ENCODE measurements at places on chromosomes 2 and 18.

- DNase-seq = no peak
Measured at GRCh38 chr2:202871300-202872141, at the start of gene ICA1L. Gene ICA1L, minus strand, starts transcription at chr2:202871766. Its CDS starts 42,757 bp downstream, at chr2:202829009.

- DNase-seq = no peak
Measured at GRCh38 chr18:27184115-27185024, 738 bp downstream of the CHST9 start.

DNA sequence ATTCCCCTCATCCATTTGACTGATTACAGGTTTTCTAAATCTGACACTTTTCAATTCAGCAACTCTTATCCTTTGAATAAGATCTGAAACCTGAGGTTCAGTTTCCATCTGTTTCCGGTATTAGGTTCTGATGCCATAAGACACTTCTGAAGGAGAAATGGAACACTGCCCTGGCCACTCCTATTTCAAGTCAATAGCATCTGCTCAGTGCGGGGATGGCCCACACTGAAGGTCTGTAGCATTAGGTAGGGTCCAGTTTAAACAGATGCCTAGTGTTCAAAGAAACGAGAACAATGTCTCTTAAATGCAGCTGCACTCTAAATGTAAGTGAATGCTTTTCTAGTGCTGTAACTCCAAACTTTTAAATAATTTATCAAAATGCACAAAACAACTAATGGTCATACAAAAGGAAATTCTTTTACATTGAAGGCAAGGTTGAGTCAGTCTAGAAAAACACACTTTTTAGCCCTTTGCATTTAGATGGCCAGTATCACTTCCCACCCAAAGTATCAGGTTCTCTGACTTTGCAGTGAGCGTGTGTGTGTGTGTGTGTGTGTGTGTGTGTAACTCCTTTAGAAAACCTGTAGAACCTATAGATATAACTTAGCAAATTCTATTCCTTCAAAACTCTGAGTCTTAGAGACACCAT lies 78.2 kb downstream of the STK39 start:
- DNase-seq = no peak

- no peak for DNase-seq
Measured at GRCh38 chr2:36413218-36413617, 57.6 kb downstream of the CRIM1 start.

- DNase-seq = no peak
Measured at GRCh38 chr2:228059735-228060134, 121.8 kb downstream of the SPHKAP start.

GRCh38 chr2:222673883-222674282 lies 2.4 kb downstream of the MOGAT1 start:
- DNase-seq = no peak

- DNase-seq = no peak
Measured at GRCh38 chr2:71697106-71698004, 244.0 kb downstream of the DYSF start.

DNA sequence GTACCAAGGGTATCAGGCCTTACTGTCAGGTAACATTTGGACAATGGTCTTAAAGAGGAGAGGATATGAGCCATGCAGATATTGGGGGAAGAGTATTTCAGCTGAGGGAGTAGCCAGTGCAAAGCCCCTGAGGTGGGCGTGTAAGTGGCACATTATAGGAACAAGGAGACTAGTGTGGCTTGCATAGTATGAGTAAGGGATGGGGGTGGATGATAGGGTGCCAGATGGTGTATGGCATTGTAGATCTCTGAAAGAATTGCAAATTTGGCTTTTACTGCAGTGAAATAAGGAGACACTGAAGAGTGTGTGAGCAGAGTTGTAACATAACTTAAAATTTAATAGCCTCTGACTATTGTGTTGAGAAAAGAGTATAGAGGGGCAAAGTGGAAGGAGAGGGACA lies 244.0 kb downstream of the PDE11A start:
- DNase-seq = no peak

DNA sequence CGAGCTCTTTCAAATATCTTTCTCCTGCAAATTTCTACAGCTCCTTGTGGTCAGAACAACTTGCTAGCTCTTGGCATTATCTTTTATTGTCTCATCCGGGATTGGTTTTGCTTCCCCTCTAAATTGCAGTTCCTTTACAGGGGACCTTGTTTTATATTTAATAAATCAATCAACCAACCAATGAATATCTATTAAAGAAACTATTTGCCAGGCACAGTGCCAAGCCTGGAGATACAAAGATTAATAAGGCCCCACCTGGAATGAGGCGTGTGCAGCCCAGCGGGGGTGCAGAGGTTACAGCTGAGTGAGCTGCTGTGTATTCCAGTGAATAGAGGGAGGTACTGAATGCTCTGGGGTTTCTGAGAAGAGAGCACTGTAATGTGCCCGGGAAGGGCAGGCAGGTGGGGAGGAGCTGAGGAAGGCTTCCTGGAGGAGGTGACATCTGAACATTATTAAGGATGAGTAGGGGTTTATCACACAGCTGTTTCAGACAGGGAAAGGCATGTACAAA lies 51.8 kb downstream of the LIPG start:
- no peak for DNase-seq

- DNase-seq = no peak
Measured at GRCh38 chr2:19614066-19614465, 255.6 kb upstream of the OSR1 start.

DNA sequence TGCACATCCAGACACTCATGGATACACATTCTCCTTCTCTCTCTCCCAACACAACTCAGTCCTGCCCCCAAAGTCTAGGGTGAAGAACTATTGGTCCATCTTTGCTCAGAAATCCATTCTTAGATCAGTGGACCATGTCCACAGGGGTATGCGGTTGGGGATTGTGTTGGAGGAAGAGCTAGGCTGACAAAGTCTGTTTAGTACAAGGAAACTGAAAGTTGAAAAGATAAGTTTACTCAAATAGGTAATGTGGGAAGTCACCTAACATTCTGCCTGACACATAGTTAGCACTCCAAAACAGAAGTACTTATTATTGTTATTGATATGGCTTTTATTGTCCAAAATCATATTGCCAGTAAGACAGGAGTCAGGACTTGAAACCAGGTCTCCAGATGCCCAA lies 55.9 kb downstream of the ALK start:
- DNase-seq = no peak

- peak; percentile 35 for DNase-seq
Measured at GRCh38 chr18:63909870-63910269, 2.1 kb downstream of the SERPINB10 start.

GRCh38 chr2:46974174-46974573 lies 58.6 kb upstream of the MCFD2 start:
- no peak for DNase-seq

DNA sequence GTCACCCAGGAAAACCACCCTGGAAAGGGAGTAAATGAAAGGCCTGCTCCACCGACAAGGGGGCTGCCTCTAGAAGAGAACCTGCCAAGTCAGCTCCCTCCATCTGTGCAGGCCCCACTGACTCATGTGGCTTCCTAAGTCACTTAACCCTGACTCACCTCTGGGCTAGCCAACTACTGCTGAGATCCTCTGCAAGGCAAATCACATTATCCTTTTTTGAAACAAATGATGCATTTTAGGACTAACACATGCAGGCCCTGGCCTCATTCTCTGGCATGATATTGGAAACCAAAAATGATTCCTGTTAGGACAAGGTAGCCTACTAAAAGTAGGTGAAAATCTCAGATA lies 474.6 kb downstream of the EPHA4 start:
- DNase-seq = no peak

DNA sequence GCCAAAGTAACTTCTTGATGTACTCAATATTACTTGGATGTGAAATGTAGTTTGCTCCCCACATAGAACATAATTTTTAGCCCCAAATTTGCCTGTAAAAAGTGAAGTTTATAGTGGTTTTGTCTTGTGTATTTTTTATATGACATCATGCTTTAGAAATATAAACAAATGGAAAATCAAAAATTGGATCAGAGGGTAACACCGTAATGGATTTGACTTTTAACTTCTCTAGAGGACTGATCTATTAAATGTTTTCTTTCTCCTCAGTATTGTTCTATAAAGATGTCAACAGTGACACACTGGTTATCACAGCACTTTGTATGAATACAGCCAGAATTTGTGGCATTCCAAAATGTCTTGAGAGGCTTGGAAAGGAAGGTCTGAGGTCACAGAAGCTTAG lies 45.6 kb upstream of the RASGRP3 start:
- no peak for DNase-seq

GRCh38 chr2:113111823-113112287 lies 15.5 kb upstream of the IL1RN start:
- DNase-seq = no peak

DNA sequence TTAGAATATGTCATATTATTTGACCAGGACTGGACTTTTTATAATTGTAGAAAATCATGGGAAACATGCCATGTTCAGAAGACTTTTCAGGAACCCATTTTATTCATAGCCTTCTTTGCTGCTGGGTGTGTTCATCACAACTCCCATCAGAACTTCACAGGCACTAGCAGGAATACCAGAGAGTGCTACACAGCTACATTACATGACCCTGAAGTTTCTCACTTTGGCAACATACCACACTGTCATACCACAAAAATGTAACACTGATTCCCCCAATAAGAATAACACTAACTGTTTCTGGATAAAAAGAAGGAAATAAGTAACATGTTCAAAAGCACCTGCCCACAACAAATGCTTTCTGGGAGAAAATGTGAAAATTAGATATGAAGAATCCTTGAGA lies 405.4 kb downstream of the CDH2 start:
- DNase-seq = no peak

DNA sequence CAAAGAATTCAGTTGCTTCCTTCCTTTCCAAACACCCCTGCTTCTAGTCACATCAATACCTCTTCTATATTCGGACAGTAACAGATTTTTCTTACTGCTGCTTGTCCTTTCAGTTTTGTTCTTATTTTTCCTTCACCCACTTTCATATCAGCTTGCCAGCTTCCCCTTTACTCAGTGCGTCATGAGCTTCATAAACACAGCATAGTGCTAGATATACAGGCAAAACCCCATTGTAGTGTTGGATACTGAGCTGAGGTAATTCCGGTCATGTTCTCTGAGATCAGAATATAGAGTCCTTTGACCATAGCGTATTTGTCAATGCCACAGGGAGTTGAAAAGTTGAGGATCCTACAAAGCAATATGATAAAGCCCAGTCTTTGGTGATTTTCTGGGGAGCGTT lies 2.4 kb downstream of the FARP2 start:
- DNase-seq = no peak

DNA sequence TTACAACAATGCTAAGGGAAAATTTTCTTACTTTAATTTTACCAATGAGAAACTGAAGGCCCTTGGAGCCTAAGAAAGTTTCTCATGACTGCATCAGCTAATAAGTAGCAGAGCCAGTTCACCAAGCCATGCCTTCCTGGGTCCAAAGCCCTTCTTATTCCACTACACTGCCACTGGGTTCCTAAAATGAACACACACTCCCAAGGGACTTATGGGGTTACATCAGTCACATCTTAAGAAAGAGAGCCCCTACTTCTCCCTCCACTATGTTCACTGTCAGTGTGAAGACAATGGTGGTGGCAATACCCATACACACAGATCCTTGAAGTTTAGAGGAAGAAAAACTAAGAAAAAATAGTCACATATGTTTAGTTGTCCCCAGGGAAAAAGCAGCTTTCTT lies 20.6 kb downstream of the MBD2 start:
- DNase-seq = no peak

DNA sequence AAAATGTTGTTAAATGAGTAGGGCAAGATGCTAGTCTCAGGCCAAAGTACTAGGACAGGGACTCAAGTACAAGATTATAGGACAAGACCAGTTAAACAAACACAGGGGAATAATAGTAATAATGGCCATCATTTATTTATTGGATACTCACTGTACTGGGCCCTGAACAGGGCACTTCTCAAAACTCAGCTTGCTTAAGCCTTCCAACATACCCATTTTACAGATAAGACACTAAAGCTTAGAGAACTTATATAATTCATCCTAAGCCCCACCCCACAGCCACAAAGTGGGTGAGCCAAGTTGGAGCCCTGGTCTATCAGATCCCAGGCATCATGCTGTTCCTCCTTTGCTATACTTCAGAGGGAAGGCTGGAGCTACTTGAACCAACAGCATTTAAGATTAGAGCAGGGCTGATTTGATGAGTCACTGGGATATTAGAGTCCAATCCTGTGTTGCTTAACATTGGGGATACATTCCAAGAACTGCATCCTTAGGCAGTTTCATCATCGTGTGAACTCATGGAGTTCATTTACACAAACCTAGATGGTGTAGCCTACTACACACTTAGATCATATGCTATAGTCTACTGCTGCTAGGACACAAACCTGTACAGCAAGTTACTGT lies 153.6 kb downstream of the MTCL1 start:
- DNase-seq = peak; percentile 81

DNA sequence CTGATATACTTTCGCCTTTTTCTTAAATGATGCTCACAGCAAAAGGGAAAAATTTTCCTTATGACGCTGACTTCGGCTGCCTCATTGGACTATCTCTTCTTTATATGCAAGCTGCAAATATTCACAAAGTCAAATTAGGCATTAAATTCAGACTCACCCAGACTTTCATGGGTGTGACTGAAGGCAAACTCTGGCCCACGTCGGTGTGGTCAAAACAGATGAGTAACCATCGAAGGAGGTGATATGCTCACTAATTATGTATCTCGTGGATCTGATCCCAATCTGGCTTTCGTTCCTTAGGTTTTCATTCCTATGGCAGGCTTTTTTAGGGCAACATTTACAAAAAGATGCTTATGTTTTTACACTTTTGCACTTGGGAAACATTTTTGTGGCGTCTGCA lies 36.6 kb downstream of the FAM124B start:
- no peak for DNase-seq

DNA sequence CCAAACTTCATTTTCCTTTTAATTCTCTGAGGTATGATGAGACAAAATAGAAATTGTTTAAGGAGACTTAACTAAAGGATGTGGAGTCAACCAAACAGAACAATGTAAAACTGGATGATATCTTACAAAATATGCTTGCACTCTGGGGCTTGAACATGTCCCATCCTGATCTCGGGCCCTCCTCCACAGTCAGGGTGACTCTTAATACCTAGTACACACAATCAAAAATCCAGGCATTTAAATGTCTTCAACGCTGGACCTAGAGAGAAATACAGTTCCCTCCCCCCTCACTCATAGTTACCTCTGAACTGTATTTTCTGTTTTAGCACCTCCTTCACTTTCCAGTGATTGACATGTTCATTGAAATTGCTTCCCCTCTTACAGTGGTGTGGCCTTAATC lies 36.9 kb upstream of the SERPINB2 start:
- DNase-seq = no peak

DNA sequence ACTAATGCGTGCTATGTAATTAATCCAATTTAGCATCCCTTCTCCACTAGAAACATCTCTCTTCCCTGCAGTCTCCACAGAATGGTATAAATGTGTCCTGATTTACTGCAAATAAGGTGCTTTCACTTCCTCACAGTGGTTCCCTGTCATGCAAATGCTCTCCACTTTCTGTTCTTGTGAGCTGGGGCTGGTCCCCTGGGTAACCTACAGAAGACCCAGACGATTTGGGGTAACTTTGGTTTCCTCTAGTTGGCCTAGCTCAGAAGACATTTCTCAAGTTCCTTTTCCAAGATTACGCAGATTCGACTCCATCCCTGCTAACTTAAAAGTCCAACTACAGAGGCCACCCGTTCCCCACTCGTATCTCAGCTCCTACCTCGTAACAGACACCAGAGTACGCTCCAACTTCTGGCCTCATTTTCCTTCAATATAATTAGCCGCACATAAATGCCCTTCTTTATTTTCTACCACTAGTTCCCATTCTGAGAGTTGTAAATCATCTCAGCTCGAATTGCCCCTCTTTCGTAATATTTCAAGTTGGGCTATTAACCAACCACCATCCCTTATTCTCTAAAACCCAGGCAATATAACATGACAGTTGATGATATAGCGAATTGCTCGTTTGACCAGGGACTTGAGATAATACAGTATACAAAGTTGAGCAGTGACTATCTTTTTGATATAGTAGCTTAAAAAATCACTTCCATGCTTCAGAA lies 28.8 kb upstream of the NEDD4L start:
- DNase-seq = no peak

GRCh38 chr2:54773838-54774237 lies 50.4 kb downstream of the EML6 start:
- DNase-seq = no peak

All from keratinocyte (primary cell).